ENCODE measurements at places on chromosomes 11 and 22.

DNA sequence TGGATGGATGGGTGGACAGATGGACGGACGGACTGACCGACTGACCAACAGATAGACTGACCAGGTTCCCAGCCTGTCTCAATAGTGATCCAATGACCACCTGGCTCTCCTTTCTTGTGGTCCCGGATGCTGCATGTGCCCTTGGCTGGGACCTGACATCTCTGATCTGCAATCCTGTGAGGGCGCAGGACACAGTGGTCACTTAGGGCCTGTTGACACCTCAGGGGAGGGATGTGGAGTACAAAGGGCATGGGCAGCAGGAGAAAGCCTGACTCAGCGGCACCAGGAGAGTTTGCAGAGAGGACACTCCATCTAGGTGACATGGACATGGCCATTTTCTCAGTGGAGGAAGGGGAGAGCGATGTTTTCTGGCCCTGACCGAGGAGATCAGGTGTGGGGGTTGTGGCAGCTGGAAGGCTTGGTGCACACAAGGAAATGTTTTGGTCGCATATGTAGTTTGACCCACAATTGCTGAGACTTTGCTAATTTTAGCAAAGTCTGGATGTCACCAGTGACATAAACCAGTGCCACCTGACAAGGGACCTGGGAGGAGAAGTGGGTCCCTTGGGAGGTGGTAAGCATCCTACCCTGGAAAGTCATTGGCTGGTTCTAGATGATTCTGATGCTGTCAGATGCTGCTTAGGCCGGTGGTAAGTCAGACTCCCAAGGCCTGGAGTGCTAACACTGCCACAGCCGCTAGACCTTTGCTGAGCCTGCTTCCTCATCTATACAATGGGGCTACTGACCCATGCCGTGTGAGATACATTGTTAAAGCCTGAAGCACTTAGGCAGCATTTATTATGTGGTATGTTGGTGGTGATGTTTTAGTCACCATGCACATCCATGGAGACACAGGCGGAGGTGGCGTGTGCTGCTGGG, 50.7 kb downstream of the CD82 start:
- DNase-seq = no peak

GRCh38 chr11:96014217-96014616, 90.3 kb upstream of the MTMR2 start:
- no peak for DNase-seq

DNA sequence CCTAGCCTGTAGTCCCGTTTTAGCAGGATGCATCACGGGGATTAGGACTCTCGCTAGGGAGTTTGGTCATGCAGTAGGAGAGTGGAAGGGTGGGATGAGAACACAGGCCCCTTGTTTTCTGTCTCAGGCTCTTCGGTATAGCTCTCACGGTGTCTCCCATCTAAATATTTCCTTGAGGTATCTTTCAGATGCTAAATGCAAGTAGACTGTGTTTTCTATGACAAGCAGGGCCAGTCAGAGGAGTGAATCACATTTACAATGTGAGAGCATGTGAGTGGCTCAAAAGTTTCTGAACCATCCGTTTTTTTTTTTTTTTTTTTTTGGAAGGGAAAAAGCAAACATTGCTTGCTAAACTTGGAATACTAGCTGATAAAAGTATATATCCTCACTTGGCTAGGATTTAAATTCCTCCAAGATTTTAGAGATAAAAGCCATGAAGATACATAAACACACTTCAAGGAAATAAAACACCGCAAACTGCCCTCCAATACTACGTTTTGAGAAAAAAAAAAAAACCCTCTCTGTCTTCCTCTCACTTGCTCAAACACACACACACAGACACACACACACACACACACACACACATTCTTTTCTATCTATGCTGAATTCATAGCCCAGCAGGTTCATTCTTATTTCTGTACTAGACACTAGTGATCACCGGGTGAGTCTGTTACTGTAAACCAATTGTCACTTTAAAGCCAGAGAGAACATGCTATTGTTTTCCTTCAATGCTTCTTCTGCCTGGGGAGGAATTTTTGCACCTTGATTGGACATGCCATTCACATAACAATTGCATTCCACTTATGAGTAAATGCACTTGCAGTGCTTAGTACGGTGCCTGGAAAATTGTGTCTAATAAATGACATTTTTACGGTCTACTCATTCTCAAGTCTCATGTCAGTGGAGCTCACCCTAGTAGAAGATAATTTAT, 224.6 kb upstream of the CCDC90B start:
- no peak for DNase-seq

GRCh38 chr22:49514641-49515040, 313.0 kb downstream of the BRD1 start:
- no peak for DNase-seq

DNA sequence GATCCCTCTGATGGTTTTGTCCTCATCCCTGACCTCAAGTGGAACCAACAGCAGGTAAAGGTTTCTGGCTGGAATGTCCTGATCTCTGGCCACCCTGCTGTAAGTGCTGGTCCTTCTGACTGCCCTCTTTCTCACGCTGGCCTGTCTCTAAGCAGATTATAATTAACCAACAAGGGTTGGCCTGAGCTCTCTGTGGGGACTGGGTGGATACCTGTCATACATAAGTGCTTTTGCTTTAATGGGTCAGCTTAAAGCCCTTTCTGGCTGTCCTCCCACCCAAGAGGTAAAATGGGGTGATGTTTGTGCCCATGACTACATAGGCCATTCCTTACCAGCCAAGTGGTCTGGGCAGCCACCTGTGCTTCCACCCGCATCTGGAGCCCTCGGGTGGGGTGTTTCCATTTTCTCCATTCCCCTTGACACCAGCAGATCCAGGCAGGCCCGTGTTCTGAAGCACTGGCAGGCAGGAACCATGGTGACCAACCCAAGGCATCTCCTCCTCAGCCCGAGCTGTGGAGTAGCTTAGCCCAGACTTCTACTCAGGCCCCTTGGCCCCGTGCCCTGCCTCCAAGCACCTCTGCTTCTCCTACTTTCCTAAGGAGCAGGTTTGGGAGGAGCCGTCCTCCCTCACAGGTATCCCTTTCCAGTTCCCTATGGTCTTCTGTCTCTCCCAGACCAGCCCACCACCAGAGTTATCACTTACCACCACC, 17.0 kb upstream of the ST3GAL4 start:
- DNase-seq = no peak

GRCh38 chr11:33976495-33977199, 74.9 kb upstream of the CAPRIN1 start:
- no peak for DNase-seq

- no peak for DNase-seq
Observed at GRCh38 chr11:46436113-46436512, 44.5 kb upstream of the CHRM4 start.

DNA sequence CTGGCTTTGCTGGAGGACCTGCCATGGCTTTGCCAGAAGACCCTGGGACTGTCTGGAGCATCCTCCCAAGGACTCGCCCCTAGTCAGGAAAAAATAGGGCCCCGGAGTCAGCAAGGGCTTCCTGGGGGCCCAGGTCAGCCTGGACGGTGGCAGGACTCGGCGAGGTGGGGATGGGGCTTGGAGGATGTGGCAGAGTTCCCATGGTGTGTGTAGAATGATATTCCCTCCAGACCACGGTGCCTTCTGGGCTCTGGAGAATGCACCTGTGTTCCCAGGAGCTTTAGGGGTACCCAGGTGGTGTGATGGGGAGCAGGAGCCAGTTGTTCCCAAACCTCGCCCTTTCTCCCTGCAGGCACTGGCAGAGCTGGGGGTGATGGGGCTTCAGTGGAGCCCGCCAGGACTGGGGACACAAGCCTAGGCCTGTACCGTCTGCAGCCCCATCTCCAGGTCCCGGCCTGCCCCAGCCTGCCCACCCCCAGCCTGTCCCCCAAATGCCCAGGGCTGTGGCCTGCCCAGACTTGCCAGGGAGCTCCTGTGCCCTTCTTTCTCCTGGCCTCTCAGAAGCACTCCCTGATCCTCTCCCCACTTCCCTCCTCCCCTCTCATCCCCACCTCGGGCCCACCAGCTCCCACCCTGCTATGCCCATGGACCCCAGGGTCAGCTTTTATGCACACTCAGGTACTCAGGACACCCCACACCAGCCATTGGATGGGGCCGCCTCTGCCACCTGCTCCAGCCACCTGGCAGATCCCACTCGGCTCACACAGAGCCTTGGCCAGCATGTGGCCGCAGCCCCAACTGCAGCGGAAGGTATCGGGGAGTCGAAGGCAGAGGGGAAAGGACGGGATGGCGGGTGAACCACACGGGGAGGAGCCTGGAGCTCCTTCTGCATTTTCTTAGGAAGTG, 82.1 kb downstream of the CDKN1C start:
- no peak for DNase-seq

DNA sequence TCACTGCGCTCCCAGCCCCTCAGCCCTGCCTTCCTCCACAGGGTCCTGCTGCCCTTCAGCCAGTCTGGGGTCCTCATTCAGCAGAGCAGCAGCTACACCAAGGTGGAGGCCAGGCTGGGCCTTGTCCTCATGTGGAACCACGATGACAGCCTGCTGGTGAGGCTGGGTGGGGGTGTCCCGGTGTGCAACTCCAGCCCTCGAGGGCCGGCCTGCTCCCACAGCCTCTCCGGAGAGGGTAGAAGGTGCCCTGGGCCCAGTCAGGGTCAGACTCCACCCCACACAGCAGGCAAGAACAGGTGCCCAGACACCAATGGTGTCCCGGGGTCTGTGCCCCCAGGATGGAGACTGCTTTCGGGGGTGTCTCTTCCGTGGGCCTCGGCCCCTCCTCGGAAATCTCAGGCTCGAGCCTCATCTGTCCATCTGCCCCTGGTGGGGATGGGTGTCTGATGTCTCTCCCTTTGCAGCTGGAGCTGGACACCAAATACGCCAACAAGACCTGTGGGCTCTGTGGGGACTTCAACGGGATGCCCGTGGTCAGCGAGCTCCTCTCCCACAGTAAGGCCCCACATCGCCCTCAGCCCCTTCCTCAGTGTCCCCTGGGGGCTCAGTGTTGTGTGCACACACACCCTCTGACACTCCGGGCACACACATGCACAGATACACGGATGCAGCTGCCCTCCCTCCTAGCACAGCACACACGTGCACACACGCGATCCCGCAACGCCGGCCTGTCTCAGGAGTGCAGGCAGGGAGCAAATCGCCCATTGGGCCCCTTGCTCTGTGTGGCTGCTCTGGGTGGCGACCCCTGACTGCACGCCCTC, 4.9 kb downstream of the MUC5AC start:
- no peak for DNase-seq

DNA sequence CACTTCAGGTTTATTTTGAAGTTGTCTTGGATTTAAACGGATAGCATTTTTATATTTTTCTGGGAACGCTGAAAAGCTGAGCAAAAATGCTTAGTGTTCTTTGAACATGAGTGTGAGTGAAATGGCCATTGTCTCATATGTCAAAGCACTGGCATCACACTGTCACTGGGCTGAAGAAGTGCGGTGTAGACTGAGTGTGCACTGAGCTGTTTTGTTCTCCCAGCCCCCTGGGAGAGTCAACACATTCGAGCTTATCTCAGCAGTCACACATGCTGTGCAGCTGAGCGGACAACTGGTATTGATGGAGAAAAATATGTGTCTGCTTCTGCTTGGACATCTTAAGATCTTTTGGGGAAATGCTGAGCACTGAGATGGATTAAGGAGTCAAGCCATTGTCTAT, 90.8 kb downstream of the TECTA start:
- no peak for DNase-seq

- no peak for DNase-seq
Observed at GRCh38 chr22:43824724-43825420, 12.8 kb upstream of the EFCAB6 start.

- no peak for DNase-seq
Observed at GRCh38 chr11:95398437-95399112, 167.6 kb upstream of the SESN3 start.

GRCh38 chr11:77821349-77821851, 456 bp downstream of the AAMDC start:
- no peak for DNase-seq

DNA sequence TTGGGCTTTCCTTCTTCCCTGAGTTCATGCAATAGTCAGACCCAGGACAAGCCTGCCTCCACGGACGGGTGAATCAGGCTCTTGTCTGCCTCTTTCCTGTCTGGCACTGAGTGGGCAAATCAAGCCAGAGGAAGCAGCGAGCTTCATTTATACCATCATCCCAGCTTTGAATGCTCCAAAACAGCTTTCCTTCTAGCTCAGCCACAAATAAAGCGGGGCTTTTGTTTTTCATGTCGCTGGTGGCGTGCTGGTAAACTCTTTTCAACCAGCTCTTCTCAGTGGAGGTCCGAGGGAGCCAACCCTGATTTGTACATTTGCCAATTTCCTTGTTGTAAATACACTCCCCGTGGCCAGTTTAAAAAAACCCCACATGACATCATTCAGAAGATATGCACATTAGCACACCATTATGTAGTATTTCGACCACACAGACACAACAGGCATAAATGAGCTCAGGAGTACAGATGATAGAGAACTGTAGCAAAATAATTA, 8.6 kb downstream of the C11orf91 start:
- no peak for DNase-seq

Measured in esophagus squamous epithelium (tissue), 5 donors.